ENCODE measurements at places on chromosomes 5 and 9.

DNA sequence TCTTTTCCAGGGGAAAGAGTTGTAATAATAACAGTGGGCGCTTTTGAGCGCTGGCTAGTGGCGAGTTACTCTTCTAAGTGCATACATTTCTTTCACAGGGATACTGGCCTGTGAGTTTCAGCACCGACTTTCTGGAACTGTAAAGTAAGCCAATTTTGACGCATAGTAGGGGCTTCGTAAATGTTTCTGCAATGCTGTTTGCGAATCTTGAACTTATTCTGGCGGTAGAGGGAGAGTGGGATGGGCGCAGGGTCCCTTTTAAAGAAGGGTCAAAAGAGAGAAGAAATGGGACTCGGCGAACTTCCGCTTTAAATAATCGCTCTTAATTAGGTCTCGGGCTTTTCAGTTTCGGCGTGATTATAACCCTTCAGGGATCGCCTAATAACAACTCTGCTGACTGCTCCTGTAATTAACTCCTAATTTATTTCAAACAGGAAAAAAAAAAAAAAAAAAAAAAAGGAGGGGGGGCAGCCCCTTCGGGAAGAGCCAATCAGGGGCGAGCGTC is 351 bp upstream of the MSX2 start:
- no peak for DNase-seq

- no peak for DNase-seq
These were observed 338.1 kb upstream of the SMC2 start for GRCh38 chr9:103755986-103756385.

GRCh38 chr5:80920333-80920732 is 39.8 kb upstream of the RASGRF2 start:
- DNase-seq = no peak

DNA sequence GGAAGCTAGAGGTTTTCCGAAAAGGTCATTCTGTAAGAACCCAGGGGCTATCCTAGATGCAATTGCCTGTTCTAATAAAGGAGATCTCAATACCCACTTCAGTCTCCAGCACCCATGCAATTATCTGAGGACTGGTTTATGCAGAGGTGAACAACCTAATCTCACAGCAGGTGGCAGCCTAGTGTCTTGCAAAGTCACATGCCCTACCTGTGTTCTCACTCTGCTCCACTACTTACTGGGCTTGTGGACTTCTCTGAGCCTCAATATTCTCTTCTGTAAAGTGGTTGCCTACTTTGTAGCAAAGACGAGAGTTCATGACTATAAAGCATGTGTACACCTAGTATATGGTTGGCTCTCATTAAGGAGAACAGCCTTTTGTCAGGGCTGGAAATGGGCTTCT is 21.0 kb upstream of the ALDH1B1 start:
- DNase-seq = peak; percentile 51

DNA sequence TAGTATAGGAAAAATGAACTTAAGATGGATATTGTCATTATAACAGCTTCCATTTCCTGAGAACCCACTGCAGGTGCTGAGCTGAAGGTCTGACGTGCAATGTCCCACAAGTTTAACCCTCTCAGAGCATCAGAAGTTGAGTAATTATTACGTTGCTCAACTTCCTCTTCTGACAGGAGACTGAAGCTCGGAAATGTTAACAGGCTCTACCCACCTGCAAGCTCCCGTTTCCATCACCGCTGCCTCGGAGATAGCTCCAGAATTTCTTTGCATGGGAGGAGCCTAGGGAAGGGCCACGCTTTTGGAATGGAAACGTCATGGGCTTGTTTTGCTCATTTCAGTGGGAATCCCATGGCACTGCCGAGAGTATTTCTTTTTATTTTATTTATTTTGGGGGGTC is 1.0 kb upstream of the NTMT1 start:
- no peak for DNase-seq

GRCh38 chr5:169164481-169164925 is 136.4 kb downstream of the SLIT3 start:
- DNase-seq = no peak

DNA sequence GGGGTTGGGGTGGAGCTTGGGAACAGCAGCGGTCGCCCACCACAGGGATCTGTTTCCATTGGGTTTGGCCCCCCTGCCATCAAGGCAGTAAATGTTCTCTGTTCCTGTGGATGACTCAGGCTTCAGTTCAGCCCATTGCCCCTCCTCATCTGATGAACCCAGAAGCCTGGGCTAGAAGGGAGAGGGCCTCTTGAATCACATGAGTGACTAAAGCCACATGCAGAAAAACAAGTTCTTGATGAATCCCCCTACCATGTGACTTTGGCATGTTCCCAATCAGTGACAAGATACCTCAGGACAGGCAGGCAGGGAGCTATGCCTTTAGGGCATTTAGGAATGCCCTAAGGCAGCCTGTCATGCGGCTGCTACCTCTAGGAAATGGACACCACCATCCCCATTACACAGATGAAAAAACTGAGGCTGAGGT is 2.5 kb downstream of the SH3PXD2B start:
- DNase-seq = no peak

GRCh38 chr5:119397518-119398380 is 41.9 kb downstream of the TNFAIP8 start:
- no peak for DNase-seq

- DNase-seq = no peak
These were observed 31.1 kb downstream of the UHRF2 start for GRCh38 chr9:6444128-6444527.

GRCh38 chr5:150644058-150644457 is 3.6 kb downstream of the SYNPO start:
- no peak for DNase-seq

GRCh38 chr9:136004219-136004618 is 43.0 kb upstream of the UBAC1 start:
- no peak for DNase-seq

GRCh38 chr5:2570586-2570985 is 180.9 kb downstream of the IRX2 start:
- no peak for DNase-seq

DNA sequence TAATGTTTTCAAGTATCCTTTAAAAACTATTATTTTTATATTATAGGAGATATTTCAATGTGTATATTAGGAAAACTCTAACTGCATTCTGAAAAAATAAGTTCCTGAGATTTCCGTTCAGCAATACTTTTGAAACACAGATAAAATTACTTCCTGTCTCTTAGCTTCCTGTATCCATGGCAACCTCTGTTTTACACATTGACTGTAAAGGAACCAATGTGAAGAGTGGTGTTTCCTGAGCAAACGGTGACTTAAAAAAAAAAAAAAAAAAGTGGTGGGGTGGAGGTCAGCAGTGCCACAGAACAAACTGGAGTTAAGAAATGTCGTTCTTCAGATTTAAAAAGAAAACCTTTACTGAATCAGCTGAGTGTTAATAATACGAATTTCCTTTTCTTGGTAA is at the start of gene LRRC70:
Gene LRRC70, plus strand, starts transcription at position 280 of the 400 bp plus-strand sequence. CDS start 620 bp downstream, outside the sequence.
- DNase-seq = no peak

All from kidney (tissue), 22 donors.